ENCODE measurements at places on chromosomes 6 and 20.
A peak's percentile ranks its signal among the peaks of the same experiment; 100 is the strongest.

GRCh38 chr20:45938727-45939438, 4.4 kb downstream of the PCIF1 start:
- no peak for DNase-seq

DNA sequence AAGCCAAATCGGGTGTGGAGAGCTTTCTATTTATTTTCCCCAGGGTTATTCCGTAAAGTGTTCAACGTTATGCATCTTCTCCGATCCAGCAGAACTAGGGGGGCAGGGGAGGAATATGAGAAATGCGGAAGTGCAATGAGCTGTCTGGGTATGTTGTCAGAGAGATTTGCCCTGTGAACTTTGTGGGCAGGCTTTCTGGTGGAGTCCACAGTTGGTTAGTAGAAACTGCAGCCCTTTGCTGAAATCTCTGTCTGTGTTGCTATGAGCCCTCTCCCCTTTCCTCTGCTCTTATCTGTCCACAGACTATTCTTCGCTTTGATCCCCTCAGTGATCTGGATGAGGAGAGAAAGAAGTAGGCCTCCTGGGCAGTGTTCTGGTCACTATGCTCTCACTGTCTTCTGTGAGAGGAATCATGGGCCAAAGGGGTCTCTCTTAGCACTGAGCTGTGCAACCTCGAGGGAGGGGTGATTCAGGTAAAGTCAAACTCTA, 158.9 kb upstream of the FUT9 start:
- DNase-seq, result no peak

- peak; percentile 11 for DNase-seq
Observed at GRCh38 chr6:151452750-151453427, 963 bp upstream of the RMND1 start.

GRCh38 chr6:130259140-130259539, 36.4 kb upstream of the SAMD3 start:
- DNase-seq, result no peak

- DNase-seq, result no peak
Observed at GRCh38 chr6:85461798-85462170, 11.9 kb downstream of the NT5E start.

GRCh38 chr20:64033981-64034493, 1.9 kb upstream of the C20orf204 start:
- DNase-seq, result no peak

DNA sequence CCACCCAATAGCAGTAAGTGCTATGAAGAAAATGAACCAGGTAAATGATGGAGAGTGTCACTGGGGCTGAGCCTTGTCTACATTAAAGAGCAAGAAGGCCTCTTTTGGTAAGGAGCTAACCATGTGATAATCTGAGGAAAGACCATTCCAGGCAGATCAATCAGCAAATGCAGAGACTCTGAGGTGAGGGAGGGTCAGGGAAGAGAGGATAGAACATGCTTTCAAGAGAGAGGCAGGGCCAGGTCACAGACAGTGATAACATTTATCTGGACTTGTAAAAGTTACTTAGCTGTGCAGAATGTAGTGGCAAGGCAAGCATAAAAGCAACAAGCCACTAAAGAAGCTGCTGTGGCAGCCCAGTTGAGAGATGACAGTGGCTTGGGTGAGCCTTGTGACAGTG, 197.3 kb downstream of the TASP1 start:
- DNase-seq, result no peak

- DNase-seq, result no peak
Observed at GRCh38 chr20:60424267-60424902, 466.2 kb downstream of the CDH26 start.

GRCh38 chr6:111777357-111777756, 95.9 kb downstream of the FYN start:
- no peak for DNase-seq

GRCh38 chr20:56755201-56755600, 126.1 kb downstream of the TFAP2C start:
- DNase-seq, result no peak

GRCh38 chr6:113888493-113888892, 31.3 kb downstream of the MARCKS start:
- DNase-seq, result no peak

- no peak for DNase-seq
Observed at GRCh38 chr20:10679269-10679668, 5.5 kb upstream of the JAG1 start.

DNA sequence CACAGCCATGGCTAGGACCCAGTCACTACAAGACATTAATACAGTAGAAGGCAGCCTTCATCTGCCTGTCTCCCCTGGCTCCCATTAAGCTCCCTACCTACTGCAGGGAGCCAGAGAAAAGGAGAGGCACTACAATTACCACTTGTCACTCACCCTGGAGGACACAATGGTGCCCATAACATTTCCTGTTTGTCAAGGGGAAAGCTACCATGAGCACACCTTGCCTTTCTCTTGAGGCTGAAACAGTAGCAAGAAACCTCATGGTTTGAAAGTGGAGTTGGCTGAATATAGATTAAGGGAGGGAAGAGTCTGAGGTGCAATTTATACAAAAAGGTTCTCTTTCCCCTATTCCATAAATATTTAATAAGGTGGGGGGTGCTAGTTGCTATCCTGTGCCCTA, 27.9 kb downstream of the STK38 start:
- no peak for DNase-seq

- DNase-seq, result no peak
Observed at GRCh38 chr20:50726955-50727791, 4.2 kb upstream of the PARD6B start.

DNA sequence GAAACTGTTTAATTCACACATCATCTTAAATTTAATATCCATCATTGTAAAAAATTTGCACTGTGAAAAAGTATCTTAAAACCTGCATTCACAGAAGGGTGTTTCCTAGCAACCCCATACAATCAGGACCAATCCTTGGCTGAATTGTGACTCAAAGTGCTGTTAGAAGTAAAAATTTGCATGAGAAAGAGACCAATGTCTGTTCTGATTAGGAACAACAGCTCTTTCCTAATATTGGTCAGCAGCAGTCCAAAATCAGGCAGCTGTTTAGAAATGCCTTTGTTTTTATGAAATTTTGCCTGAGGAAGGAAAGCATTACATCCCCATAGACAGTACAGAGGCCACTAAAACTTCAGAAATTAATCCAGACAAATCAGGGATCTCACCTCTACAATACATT, 987.0 kb downstream of the HACE1 start:
- no peak for DNase-seq

DNA sequence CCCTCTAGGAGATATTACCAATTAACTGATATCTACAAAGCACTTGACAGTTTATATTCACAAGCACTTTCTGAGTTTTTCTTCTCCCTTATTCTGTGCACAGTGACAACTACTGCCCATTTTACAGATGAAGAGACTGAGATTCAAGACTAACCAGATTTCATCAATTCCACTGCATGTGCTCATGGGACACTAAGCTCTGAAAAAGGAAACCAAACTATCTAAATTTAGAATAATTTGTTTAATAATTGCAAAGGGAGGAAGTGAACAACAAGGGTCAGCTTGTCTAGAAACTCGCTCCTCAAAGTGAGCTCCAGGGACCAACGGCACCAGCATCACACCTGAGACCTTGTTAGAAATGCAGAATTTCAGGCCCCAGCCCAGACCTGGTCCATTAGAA, 50.8 kb upstream of the MYLIP start:
- DNase-seq, result no peak

GRCh38 chr6:154341871-154342270, 14.7 kb downstream of the IPCEF1 start:
- no peak for DNase-seq

- no peak for DNase-seq
Observed at GRCh38 chr20:62792182-62792939, 3.9 kb upstream of the MRGBP start.

DNA sequence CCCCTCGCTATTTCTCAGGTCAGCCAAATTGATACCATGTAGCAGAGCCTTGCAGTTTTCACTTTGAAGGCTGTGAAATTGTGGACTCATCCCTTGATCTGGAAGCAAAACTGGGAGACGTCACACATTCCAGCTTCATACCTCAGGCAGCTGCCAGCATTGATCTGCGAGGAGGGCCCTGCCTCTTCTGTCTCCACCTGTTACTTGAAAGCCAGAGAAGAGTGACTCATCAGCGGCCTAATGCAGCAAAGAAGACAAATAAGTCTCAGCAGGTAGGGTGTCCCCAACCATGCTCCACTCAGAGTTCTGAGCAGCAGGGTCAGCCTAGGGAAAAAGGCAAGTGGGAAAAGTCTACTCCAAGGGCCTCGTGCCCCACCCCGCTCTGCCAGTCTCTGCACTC, 69.4 kb upstream of the BMP2 start:
- no peak for DNase-seq

DNA sequence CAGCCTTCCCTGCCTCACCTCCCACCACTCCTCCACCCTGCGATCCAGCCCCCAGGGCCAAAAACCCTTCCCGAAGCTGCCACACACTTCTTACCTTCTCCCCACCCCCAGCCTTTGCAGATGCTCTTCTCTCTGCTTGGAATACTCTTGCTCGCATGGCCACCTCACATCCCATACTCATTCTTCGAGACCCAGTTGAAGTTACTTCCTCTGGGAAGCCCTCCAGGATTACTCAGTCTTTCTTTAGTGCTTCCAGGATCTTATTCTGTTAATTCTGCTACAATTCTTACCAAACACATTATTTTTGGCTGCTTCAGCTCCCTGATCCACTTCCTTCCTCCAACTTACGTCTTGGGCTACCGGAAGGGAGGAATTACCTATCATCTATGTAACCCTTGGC, 54.3 kb downstream of the CD40 start:
- no peak for DNase-seq

DNA sequence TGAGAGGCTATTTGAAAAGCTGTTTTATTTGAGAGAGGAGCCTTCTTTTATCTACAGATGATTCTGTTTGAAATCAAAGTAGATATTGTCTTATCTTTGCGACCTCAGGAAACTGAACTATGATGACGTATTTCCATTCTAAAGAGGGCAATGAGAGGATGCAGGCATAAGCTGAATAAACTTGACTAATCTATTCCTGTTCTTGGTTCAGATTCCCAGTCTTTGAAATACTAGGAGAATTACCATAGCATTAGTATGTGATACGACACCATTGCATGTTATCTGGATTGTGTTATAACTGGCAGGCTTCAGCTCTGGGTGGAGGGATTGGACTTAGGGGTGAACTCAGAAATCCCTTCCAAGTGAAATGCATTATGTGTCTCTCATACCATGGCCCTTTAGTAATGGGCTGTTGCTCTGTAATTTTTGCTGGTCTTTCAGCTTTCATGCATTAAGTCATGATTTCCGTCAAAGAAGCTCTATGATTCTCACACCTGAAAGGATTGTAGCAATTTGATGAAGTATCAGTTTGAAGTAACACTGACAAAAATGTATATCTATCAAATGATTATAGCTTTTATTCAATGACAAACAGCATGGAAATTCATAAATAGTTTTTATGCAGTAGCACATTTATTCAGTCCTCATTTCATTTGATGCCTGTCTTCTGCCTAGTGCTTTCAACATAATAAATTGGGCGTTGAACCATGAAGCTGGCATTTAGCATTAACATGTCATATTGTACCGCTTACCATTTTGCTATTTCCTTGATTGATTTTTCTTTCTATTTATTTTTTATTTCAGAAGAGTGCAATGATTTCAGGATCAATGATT, 138.4 kb upstream of the SPACA1 start:
- DNase-seq, result no peak

DNA sequence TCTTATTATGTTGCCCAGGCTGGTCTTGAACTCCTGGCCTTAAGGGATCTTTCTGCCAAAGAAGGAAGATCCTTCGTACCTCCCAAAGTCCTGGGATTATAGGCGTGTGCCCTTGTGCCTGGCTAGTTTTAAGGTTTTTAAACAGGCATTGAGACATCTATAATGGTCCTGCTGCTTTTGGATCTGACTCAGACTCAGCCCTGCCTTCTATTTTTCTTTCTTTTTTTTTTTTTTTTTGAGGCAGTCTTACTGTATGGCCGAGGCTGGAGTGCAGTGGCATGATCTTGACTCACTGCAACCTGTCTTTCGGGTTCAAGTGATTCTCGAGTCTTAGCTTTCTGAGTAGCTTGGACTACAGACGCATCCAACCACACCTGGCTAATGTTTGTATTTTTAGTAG, 73.7 kb downstream of the PHF20 start:
- no peak for DNase-seq

DNA sequence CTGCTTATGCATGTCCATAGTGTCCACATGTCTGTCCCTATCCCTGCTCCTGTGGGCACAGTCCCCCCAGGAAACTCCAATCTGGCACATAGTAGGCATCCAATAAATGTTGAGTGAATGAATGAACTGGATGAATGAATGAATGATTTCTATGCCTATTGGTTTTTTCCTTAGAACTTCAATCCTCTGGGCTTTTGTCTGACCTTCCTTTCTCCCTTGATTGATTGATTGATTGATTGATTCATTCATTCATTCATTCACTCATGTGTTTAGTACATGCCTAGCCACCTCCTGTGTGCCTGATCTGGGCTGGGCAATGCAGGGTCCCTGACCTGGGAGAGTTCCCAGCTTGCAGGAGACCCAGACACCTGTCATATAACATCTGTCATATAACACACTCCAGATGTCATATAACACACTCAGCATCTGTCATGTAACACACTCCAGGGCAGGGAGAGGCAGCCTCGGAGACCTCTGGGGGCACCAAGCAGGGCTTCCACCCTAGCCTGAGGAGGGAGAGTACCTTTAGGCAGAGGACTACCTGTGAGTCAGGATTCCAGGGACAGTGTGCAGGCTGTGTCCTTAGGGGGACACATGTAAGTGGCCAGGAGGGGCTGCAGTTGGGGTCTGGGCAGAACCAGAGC, 17.9 kb downstream of the VSTM2L start:
- no peak for DNase-seq

DNA sequence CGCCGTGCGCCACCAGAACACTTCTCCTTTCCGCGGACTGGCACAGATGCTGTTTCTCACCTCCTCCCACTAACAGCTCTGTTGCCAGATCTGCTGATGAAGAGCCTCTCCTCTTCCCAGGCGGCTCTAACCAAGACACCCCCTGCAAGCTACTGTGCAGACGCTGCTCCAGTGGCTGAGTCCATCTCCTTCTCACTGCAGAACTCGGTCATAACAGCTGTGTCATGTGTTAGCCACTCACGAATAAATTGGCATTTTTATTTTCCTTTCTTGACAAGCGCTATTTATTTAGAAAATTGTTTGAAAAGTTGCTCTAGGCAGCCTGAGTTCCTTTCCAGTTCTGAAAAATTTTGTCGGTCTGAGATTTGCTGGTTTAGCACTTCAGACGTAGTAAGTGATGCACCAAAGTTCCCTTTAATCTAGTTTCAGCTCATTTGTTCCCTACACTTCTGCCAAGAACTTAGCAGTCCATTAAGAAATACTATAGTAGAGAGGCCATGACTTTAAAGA, 12.8 kb upstream of the PLEKHG1 start:
- no peak for DNase-seq

DNA sequence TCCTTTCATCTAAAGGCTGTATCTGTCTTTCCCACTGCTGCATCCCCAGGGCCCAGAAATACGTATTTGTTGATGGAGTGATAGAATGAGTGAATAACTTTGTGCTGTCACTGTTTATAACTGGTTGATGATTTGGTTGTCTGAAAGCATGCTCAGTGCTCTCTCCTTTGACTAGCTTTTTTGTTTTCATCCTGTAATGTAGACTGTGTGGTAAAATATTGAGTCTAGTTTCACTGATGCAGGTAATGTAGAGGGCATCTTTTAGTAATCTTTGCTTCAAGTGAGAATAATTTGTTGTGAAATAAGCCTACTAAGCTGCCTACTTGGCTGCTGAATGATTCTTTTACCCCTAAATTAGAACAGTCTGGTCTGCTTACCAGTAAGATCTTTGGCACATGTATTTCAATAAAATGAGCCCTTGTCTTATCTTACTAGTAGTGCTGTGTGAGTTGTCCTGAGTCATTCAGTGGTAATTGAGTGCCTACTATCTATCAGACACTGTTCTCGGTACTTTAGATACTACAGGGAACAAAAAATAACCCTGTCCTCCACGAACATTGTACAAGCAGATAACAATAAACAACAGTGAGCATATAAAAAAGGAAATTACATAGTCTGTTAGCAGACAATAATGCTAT, 39.9 kb downstream of the MAPK14 start:
- no peak for DNase-seq

Measured in activated CD4-positive, alpha-beta T cell treated with anti-CD3 and anti-CD28 coated beads for 36 hours (primary cell).